SK-N-SH (cell line): ENCODE measurements at places on chromosomes 1 and 21.

DNA sequence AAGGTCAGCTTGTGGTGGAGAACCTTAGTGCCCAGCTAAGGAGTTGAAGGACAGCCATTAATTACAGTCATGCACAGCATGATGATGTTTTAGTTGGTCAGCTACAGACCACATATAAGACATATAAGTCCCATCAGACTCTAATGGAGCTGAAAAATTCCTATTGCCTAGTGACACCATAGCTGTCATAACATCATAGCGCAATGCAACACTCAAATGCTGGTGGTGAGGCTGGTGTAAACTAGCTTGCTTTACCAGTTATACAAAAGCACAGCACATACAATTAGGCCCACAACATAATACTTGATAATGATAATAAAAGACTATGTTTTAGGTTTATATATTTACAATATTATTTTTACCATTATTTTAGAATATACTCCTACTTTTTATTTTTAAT lies 4.0 kb downstream of the ECHDC2 start:
- no peak overlapping the region for H3K4me3 ChIP-seq
- no peak overlapping the region for H3K27ac ChIP-seq
- no peaks in the 10 kb centered on the region for H3K4me1 ChIP-seq
- DNase-seq: no peak

DNA sequence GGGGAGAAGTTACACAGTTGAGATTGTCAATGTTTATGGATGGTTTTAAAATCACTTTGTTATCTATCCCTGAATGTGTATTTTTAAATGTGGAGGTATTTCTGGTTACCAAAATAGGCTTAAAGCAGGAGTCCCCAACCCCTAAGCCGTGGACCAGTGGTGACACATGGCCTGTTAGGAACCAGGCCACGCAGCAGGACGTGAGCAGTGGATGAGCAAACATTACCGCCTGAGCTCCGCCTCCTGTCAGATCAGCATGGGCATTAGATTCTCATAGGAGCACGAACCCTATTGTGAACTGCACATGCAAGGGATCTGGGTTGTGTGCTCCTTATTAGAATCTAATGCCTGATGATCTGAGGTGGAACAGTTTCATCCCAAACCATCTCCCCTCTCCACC lies 151.6 kb downstream of the GALNT2 start:
- DNase-seq: no peak
- no peaks in the 10 kb centered on the region for H3K27me3 ChIP-seq
- peaks cover 9% of the 10 kb centered on the region; the same call in 1 of the 2 replicates for H3K4me1 ChIP-seq
- no peak overlapping the region for H3K27ac ChIP-seq

- H3K27ac ChIP-seq: no peak overlapping the region
- H3K4me1 ChIP-seq: no peaks in the 10 kb centered on the region
- DNase-seq: no peak
- H3K4me3 ChIP-seq: no peak overlapping the region
- no peaks in the 10 kb centered on the region for H3K36me3 ChIP-seq
- H3K27me3 ChIP-seq: no peaks in the 10 kb centered on the region
Observed at GRCh38 chr1:7121622-7121988, 336.4 kb downstream of the CAMTA1 start.

- H3K4me3 ChIP-seq: no peak overlapping the region
- H3K36me3 ChIP-seq: no peaks in the 10 kb centered on the region
- DNase-seq: no peak
- H3K27me3 ChIP-seq: 0 out of 2 replicates have a peak, but pooled peaks cover 9% of the 10 kb centered on the region
- H3K27ac ChIP-seq: no peak overlapping the region
- no peaks in the 10 kb centered on the region; the same call in 1 of the 2 replicates for H3K4me1 ChIP-seq
Observed at GRCh38 chr1:116232989-116233514, 121.9 kb downstream of the MAB21L3 start.
